Uterus (tissue), 4 donors: ENCODE measurements at places on chromosomes 5 and 9. TPM values are rescaled to one million over a fixed set of nuclear protein-coding genes. Genes with fewer than 3 reads are reported as not detected.

Gene ADGRD2
- not detected for total RNA-seq

Gene FAM221B
- total RNA-seq: not detected

Gene RASGEF1C
- total RNA-seq: 1.2 TPM

GRCh38 chr5:147381555-147381954 is 128.3 kb downstream of the DPYSL3 start:
- DNase-seq: no peak
- no peaks in the 10 kb centered on the region for H3K36me3 ChIP-seq
- no peaks in the 10 kb centered on the region for H3K4me1 ChIP-seq

Gene ALDOB
- total RNA-seq: not detected

GRCh38 chr5:150589862-150590601 is 50.4 kb upstream of the SYNPO start:
- H3K4me3 ChIP-seq: no peak overlapping the region
- peak overlapping the region; percentile 68 for H3K27ac ChIP-seq
- no peaks in the 10 kb centered on the region for H3K4me1 ChIP-seq
- H3K36me3 ChIP-seq: no peaks in the 10 kb centered on the region
- DNase-seq: peak; percentile 87
- H3K27me3 ChIP-seq: no peaks in the 10 kb centered on the region

DNA sequence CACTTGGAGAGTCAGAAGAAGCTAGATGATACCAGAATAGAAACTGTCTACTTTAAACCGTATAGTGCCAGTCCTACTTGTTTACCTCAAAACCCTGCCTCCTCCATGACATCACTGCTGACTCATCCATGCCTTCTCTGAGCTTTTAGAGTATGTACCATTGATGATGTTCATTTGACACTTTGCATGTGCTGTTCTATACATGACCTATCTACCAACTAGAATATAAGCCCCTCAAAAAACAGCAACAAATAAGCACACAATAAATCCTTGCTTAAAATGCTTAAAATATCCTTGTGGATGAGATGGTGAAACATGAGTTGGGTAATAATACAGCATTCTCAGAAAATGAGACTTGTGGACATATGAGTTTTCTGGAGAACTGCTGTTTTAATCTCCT is 2.6 kb downstream of the CTNNAL1 start:
- no peaks in the 10 kb centered on the region for H3K36me3 ChIP-seq
- no peaks in the 10 kb centered on the region for H3K27me3 ChIP-seq
- peaks cover 16% of the 10 kb centered on the region for H3K4me1 ChIP-seq
- peak overlapping the region; percentile 98 for H3K27ac ChIP-seq

DNA sequence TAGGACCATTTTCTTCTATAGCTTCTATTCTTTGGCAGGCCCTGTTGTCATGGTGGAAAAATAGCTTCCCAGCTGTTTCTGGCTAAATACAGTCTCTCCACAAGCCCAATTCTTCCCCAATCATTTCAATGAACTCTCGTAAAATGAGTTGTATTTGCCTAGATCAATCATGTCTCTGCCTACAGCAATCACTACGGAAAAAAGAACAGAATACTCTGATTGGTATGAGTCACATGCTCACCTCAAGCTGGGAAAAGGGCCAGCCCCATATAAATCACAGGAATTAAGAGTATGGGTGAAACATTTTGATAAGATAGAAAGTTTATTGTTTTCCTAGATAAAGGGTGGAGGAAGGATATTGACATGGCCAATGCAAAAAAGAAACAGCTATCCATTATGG is 711.4 kb downstream of the EFNA5 start:
- no peaks in the 10 kb centered on the region for H3K27me3 ChIP-seq
- no peaks in the 10 kb centered on the region for H3K36me3 ChIP-seq
- no peaks in the 10 kb centered on the region for H3K4me1 ChIP-seq
- no peak overlapping the region for H3K27ac ChIP-seq

Gene LCN1
- 2.2 TPM for total RNA-seq

DNA sequence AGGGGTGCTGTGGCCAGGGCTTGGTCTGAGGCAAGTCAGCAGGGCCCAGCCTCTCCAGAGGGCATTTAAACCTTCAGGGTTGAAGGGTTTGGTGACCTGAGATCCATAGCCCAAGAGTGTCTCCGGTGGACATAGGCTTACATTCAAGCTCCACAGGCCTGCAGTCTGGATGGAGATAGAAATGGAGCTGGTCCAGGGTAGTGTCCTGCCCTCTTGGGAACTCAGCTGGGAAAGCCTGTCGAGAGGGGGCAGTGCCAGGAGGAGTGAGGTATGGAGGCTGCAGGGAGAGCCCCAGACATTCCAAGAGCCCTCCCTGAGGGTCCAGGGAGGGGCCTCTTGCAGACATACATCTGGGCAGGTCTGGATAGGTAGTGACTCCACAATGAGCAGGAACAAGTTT is 177.0 kb upstream of the MVB12B start:
- no peaks in the 10 kb centered on the region for H3K27me3 ChIP-seq
- no peak for DNase-seq
- no peaks in the 10 kb centered on the region for H3K36me3 ChIP-seq

DNA sequence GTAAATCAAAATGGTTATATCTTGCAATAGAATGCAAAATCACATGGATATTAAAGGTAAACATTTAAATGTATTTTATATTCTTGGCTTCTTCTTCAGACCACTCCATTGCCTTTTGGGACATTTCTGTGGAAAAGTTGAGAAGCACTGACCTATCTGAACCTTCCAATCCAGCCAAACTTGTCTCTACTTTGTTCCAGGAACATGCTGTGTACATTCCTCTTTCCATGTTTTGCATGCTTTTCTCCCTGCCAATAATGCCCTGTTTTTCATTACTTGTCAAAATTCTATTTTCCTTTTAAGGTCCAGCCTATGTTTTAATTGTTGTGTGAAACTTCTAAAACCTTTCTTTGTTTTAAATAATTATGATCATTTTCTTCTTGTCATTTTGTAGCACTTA is 28.3 kb downstream of the JAK2 start:
- no peaks in the 10 kb centered on the region for H3K27me3 ChIP-seq
- no peaks in the 10 kb centered on the region for H3K36me3 ChIP-seq
- no peak for DNase-seq
- no peaks in the 10 kb centered on the region for H3K4me1 ChIP-seq
- H3K27ac ChIP-seq: peak overlapping the region; percentile 34

DNA sequence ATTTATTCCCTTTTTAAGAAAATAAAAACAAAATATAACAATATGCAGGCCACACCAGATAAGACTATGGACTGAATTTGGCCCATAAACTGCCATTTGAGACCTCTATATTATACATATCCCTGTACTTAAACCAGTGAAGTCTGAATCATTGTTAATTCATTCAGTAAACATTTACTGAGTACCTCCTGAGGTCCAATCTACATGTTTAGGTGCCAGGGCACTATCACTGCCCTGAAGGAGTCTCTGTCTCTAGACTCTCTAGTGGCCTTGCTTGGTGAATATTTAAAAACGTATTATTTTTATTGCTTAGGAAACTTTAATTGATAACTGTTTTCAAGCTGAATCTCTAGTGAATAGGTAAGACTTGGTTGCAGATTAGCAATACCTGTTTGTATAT is 74.7 kb upstream of the ELL2 start:
- no peaks in the 10 kb centered on the region for H3K27me3 ChIP-seq

Gene ADAMTS16
- not detected for total RNA-seq

GRCh38 chr9:111114486-111114885 is 76.2 kb upstream of the LPAR1 start:
- no peaks in the 10 kb centered on the region for H3K27me3 ChIP-seq
- H3K4me1 ChIP-seq: no peaks in the 10 kb centered on the region
- no peak overlapping the region for H3K27ac ChIP-seq
- H3K4me3 ChIP-seq: no peak overlapping the region
- no peaks in the 10 kb centered on the region for H3K36me3 ChIP-seq

DNA sequence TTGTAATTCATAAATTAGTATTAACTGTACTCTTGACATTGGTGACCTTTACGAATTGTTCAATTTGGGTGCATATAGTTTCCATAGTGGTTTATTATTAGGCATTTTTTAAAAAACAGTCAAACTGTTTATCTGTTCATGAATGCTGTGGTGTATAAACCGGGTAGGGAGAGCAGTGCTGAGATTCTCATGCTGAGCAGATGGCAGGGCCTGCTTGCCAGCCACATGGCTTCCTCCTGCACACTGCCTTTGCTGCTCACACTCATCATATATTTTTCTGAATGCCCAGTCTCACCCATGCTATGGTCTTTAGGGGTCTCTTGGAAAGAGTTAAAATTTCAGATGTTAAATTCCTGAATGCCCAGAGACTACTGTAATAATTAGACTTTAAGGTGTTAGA is 40.8 kb downstream of the NNT start:
- DNase-seq: no peak
- H3K27ac ChIP-seq: no peak overlapping the region
- no peaks in the 10 kb centered on the region for H3K27me3 ChIP-seq
- no peaks in the 10 kb centered on the region for H3K4me1 ChIP-seq
- H3K4me3 ChIP-seq: no peak overlapping the region
